ENCODE measurements at places on chromosomes 13 and 19.

GRCh38 chr13:110339263-110339662 lies 32.2 kb downstream of the COL4A2 start:
- no peak for DNase-seq

DNA sequence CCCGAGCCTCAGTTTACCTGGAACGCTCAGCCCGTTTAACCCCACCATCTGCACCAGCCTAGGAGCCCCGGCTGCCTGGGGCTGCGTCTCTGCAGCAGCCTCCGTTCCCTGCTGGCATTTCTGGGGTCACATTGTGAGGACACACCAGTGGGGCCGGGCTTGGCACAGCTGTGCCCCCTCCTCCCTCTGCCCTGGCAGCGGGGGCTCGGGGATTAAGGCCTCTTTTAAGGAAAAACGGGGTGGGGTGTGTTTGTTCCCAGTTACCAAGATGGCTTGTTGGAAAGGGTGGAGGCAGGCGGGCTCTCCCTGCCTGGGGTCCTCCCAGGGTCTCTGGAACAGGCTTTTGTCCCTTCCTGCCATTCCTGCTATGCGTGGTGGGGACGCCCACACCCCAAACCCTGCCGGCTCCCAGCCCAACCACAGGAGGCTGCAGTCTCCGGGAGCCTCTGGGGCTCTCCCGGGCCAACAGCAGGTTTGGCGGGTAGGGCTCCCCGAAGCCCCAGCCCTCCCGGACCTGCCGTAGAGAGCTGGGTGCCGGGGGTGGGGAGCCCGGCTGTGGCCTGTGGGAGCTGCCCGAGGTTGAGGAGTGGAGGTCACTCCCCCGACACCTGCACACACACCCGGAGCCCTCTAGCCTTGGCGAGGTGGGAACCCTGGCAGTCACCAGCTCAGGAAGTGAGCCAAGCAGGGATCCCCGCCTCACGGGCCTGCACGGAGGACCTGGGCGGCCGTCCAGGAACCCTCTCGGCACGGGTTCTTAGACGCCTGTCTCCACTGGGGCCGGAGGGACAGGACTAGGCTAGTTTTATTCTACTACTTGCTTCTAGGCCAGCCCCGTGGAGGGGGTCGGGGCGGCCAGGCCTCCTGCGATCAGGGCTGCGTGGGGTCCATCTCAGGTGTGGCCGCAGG lies 36.9 kb downstream of the GADD45B start:
- no peak for DNase-seq

- DNase-seq = no peak
Observed at GRCh38 chr13:26971990-26972887, 199.4 kb downstream of the USP12 start.

GRCh38 chr13:22336460-22336859 lies 665.6 kb downstream of the FGF9 start:
- DNase-seq = no peak

DNA sequence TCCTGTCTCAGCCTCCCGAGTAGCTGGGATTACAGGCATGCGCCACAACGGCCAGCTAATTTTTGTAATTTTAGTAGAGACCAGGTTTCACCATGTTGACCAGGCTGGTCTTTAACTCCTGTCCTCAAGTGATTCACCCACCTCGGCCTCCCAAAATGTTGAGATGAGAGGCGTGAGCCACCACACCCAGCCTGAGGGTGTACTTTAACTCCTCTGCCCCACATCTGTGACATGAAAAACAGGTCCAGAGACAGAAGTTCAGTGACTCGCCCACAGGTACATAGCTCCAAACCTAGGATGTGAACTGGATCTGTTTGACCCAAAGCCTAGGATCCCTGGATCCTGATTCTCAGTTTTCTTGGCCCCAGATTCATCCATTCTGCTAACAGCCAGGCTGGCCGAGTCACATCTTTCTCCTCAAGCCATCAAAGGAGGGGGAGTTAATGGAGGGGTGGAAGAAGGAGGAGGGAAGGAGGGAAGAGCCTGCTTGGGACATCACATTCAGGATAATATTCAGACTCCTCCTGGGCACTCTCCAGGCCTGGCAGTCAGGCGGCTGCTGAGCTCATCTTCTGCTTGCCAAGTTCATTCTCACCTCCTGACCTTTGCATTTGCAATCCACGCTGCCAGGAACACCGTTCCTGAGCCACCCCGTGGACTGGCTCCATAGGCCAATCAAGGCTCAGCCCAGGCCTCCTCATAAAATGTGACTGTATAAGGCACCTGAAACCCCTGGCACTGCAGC lies 3.1 kb downstream of the SPC24 start:
- no peak for DNase-seq

DNA sequence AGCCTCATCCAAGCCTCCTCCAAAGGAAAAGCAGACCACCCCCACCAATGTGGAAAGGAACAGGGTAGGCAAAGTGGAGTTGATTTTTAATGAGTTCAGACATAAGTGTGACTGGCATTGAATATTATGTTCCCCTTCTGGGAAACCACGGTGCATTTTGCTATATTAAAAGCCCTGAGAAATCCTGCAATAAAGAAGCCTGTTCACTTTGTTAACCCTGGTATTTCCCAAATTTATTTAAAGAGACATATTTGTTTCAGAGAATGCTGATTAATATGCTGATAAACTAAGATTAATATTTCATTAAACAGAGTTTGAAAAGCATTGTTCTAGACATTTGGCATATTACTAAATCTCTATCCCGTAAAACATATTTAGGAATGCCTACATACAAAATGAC lies 151.4 kb downstream of the FGF14 start:
- DNase-seq = no peak

Measured in HTR-8/SVneo (cell line).